ENCODE measurements at places on chromosomes 12 and 14.

- DNase-seq, result no peak
These were observed 55.4 kb downstream of the SCAF11 start for GRCh38 chr12:45934956-45935355.

DNA sequence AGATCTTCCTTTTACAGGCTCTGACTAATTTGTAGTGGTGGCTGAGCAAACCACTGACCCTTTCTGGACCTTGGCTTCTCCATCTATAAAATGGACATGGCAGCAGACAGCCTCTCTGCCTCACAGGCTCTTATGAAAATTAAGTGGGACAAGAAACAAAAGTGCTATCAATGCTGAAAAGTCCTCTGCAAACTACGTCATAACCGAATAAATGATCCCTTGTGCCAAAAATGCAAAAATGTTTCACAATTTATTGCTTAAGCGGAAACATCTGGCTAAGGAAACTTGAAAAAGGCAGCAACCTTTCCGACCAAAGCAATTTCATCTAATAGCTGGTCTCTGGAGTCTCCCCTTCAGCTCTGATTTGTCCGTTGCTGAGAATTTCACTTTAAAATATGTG, 108.5 kb upstream of the PLXNC1 start:
- DNase-seq, result no peak

GRCh38 chr14:55281316-55281839, 10.2 kb downstream of the FBXO34 start:
- no peak for DNase-seq

DNA sequence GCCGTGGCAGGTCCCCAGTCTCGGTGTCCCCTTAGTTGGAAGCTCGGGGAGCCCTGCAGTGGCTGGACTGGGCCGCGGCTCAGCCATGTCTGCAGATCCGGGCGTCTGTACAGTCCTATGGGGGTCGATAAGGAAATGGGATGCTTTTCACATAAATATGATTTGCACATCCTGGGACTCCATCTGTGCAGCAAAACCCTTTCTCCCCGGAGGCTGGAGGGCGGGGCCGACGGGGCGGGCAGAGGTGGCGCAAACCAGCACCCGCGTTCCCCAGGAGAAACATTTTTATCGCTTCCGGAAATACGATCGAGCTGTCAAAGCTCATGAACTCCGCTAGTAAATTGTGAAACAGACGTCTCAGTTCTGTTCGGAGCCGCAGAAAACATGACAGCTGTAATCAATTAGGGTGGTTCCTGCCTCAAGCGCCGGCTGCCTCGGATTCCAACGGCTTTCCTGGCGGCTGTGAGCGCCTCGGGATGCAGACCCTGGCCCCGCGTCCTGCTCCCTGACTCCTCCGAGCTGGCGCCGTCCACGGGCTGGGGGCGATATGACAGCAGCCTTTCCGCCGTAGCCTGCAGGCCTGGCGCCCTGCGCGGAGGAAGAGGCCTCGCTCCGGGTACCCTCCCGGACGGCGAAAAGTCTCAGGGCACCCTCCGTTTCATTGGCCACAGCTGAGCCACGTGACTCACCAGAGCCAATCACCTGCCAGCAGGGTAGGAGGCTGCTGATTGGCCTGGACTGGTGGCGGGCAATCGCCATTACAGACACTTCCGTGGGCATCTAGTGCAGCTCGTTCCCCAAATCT, 23.0 kb downstream of the DIO3 start:
- DNase-seq, result no peak

GRCh38 chr14:77099425-77100167, 1.5 kb downstream of the CIPC start:
- no peak for DNase-seq

DNA sequence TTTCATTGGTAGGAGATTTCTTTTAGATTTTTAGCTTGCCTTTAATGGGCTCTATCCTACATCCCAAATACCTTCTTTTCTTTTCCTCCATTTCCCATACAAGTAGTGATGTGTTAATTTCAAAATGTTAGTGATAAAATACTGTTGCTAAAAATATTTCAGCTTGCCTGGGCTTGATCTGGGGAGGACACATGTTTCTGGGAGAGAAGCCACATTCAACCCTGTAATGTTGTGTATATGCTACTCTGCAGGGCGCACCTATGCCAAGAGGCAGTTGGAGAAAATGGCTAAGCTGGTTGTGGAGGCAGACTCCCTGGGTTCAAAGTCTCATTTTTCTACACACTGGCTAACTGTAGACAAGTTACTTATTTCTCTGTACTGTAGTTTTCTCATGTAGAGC, 26.3 kb downstream of the FLRT2 start:
- no peak for DNase-seq

DNA sequence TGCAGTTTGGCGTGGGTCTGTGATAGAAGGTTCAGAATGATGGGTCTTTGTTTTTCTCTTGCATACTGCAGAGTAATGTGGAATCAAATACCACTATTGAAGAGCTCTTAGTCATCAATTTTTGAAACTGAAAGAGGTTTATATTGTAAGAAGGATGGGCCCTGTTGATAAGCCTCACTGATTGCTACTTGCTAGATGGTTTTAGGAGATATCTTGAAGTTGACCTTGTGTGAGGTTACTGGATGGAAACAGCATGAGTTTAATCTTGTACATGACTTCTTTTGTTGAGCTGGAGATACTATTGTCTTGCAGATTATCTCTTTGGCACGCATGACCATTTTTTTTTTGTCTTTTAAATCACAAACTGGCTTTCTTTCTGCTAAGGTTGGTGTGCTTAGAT, 13.8 kb downstream of the BICD1 start:
- no peak for DNase-seq

- no peak for DNase-seq
These were observed 55.9 kb upstream of the DIO3 start for GRCh38 chr14:101505236-101505970.

GRCh38 chr12:9103050-9103849, 12.5 kb downstream of the A2M start:
- no peak for DNase-seq

DNA sequence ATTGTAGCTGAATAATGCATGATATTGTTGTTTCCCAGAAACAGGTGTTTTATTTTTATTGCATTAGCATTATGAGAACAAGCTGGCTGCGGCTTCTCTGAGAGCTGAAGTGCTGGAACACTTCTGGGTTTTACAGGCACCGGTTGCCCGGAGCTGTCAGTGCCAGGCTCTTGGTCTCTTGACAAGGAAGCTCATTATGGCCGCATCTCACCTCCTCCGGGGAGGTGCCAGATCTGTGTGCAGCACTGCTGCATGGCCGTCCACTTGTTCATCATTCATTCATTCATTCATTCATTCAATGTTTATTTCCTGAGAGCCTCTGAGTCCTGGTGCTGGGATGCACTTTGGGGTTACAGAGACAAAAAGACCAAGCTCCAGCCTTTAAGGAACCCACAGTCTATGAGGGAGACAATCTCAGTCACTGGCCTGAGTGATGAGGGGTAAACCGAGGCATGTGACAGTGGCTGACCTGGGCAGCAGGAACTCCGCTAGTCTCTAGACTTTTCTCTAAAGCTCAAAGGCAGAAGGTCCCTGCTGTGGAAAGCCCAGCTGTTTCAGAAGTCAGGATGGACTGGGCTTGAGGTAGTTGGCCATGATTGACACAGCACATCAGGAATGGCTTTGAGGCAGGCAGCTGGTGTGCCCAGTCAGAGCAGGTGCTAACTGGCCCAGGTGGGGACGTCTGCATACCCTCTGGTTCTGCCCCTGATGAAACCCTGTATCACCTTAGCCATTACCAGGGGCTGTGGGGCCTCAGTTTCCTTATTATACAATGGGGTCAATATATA, 181.0 kb downstream of the ADGRD1 start:
- no peak for DNase-seq

DNA sequence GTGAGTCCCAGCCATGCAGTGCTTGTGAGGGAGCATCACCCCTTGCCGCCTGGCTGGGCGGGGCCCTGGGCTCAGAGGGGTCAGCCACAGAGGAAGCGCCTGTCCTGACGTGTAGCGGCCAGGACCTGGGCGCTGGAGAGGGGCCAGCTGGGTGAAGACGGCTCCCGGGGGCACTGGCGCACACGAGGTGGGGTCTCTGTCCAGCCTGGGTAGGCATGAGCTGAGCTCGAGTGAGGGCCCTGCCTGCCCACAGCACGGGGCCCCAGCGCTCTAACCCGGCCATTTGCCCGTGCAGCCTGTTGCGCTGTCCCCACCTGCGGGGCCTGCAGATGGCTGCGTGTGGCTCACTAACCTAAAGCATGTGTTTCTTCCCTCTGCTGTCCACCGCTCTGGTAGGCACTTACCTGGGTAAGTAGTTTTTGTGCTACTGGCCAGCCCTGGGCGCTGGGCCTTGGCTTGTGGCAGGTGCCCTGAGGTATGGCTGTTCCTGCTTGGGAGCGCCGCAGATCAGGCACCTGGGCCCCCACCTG, 6.6 kb upstream of the CRIP2 start:
- no peak for DNase-seq

DNA sequence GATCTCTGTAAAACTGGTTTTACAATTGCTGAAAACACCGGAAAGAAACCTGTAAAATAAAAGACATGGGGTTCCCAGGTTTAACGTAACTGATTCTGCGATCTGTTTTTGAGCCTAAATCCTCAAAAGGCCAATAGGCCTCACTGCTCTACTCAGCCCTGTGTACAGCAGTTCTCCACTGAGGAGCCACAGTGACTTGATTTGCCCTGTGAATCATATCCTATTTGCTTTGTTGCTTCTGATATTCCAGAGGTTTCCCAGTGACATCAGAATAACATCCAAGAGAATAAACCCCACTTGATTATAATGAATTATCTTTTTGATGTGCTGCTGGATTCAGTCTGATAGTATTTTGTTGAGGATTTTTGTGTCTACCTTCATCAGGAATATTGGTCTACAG, 27.5 kb downstream of the MDM1 start:
- DNase-seq, result no peak
